ENCODE measurements at places on chromosomes 1 and 21. TPM values are rescaled to one million over a fixed set of nuclear protein-coding genes. Genes with fewer than 3 reads are reported as not detected.

HTR6 gene
- total RNA-seq: 0.22 TPM

CSF3R gene
- total RNA-seq: not detected

FAM72C gene
- 2.8 TPM for total RNA-seq

KRTAP10-9 gene
- total RNA-seq: not detected

RIMS3 gene
- 0.46 TPM for total RNA-seq

OR2AK2 gene
- total RNA-seq: not detected

CA6 gene
- not detected for total RNA-seq

CFHR4 gene
- not detected for total RNA-seq

KRTCAP2 gene
- total RNA-seq: 252 TPM

RCAN1 gene
- 7.4 TPM for total RNA-seq

CYYR1 gene
- not detected for total RNA-seq

GCSAML gene
- total RNA-seq: not detected

HFM1 gene
- 0.09 TPM for total RNA-seq

All from A549 treated with RU486 at 1 μM for 4 hours (cell line).